Renal pelvis (tissue), 12 donors: ENCODE measurements at places on chromosomes 3 and 15.
A peak's percentile ranks its signal among the peaks of the same experiment; 100 is the strongest.

GRCh38 chr15:78197632-78198031, 36.7 kb downstream of the ACSBG1 start:
- no peak for DNase-seq

- DNase-seq = peak; percentile 52
Measured at GRCh38 chr15:38563723-38564519, 693 bp downstream of the RASGRP1 start.

DNA sequence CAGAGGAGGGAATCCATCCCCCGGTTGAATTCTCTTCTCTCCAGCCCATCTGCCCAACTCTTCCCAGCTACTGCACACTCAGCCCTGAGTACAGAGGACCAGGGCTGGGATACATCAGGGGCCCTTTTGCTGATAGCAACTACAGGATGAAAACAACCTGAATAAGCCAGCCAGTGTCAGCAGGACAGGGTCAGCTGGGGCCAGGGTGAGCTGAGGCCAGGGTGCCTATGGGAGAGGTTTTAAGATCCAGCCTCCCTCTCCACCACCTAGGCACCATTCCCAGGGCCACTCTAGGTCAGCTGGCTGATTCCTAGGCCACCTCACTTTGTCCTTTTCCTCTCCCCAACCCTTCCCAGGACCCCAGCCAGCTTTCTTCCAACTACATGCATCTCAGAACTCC, 83.8 kb downstream of the MRPL46 start:
- no peak for DNase-seq

GRCh38 chr3:54760201-54760600, 167.7 kb downstream of the LRTM1 start:
- no peak for DNase-seq

DNA sequence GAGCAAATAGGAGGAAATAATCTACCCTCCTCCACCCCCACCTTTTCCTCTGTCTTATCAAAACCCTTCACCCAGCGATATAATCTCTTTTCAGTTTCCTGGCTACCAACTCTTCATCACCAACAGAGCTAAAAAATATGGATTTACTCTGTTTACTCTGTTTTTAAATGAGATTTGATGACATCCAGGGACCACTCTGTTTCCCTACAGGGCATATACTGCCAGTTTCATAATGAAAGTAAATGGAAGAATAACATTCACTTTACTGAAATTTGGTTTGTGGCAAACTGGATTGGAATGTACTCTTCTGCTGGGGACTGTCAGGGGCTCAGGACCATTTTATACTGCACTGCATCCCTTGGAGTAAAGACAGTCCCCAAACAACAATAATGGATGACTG, 80.1 kb upstream of the PTX3 start:
- DNase-seq = no peak

DNA sequence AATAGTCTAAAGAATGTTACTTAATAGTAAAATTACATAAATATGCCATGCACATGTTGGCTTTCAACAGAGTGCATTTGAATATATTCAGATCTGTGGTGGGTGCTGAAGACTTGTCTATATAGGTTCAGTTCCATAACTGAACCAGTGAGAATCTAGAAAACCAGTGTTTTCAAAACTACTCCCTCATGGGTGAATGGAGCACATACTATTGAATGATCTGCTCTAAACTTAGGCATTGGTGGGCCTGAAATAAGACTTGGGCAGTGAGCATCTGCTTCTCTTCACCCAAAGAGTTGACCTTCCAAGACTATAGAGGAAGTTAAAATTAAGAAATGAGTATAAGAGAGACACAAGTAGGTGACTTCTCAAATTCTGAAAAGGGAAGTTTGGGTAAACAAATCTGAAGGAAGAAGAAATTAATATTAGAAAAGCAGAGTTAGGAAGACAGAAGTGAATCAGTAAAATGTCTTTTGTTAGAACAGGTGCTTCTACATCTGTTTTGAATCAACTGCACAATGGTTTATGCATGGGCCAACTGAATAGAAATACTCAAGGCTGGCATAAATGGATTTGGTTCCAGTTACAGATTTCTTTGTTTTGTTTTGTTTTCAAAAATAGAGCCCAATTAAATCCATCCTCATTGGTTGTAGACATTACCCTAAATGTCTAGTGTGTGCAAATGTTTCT, 19.3 kb downstream of the ALCAM start:
- DNase-seq = no peak

- DNase-seq = no peak
Measured at GRCh38 chr3:116140100-116140689, 305.1 kb downstream of the LSAMP start.

DNA sequence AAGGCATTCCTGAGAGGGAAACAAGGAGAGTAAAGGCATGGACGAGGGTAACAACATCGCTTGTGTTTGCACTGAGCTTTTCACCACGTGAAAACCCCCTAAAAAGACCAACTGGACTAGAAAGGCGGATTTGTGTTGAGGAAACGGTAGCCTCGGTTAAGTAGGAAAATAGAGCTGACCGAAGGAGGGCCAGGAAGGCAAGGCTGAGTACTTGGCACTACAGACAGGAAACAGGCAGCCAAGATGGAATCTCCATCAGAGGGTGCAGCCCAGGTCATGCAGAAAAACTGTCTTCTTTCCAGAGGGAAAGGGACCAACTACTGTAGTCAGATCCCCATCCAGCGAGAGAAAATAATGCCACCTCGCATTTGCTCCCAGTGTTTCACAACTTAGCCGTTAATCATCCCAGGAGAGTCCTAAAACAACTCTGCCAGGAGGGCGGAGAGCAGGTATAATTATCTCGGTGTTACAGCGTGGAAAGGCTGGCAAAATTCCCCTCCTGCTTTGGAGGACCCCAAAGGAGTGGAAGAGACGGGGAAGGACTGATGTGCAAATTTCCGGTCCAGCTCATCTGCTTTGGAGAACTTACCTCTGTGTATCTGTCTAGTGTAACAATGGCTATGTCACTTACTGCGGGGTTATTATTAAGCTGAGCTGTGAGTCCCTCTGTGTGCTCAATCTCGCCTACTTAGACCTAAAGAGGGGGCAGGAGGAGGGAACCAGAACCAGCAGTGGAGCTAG, 77.2 kb downstream of the MYO1E start:
- no peak for DNase-seq

- DNase-seq = no peak
Measured at GRCh38 chr3:10226293-10226692, 22.0 kb upstream of the TATDN2 start.

DNA sequence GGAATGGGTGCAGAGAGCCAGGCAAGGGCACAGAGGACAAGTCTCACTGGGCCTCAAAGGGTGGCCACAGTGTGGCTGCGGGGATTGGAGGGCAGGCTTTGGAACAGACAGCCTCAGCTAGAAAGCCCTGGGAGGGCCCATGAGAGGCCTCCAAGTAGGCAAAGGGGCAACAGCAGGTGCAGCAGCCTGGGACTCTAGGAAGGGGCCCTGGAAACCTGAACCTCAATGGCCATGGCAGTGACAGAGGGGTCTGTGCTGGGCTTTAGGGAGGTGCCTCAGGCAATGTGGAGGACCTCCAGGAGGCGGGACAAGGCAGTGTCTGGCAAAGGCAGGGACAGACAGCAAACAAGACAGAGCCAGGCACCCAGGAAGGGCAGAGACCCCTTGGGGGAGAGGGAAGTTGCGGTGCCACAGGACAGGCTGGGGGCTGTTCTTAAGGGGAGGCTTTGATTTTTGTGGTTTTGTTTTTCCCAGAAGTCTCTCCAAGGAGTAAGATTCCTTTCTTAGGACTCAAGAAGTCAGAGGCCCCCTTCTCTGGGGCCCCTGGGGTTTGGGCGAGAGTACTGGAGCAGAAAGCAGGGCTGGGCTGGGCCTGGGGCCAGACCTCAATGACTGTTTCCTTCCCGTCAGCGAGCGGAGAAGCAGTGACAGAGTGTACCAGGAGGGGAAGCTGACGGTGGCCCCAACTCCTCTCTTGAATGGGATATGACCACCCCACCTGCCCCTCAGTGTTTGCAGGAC, 9.7 kb downstream of the STOML1 start:
- peak; percentile 73 for DNase-seq

DNA sequence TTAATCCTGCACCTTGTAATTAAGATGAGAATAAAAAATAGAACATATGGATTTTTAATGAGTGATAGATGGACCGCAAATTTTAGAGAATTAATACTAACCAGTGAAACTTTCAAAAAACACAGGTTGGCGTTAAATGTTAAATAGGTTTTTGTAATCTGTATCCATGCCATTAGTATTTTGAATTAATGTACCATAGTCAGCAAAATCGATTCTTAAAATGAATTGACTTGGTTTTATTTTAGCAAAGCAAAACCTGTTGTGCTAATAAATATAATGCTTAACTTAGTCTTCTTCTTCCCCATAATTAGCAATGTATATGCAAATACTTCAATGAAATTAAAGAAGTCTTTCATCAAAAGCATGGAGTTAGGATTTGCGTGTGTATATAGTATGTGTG, 63.1 kb downstream of the EPHA6 start:
- no peak for DNase-seq

DNA sequence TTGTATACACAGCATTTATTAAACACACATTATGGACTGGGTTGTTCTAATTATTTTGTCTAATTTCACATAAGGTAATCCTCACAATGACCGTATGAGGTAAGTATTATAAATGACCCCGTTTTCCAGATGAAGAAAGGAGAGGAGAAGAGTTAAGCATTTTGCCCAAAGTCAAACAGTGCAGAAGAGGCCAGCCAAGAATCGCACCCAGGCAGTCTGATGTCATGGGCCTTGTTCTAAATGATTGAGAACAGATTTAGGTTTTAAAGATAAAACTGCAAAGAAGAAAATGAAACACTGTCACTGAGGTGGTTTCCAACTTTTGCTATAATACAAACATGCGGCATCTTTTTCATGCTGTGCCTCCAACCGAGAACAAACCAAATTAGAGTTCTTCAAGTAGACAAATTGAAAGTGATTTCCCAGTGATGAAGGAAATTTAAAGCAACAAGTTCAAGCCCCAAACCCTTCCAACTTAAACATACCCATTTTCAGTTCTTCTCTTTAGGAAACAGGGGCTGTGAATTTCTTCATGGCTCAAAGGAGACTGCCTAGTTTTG, 155.3 kb downstream of the THRB start:
- no peak for DNase-seq

- no peak for DNase-seq
Measured at GRCh38 chr3:184765730-184766074, 46.3 kb upstream of the VPS8 start.

GRCh38 chr3:39294446-39295183, 14.8 kb upstream of the CX3CR1 start:
- no peak for DNase-seq

- DNase-seq = no peak
Measured at GRCh38 chr3:45817831-45818522, 21.6 kb upstream of the SLC6A20 start.

- no peak for DNase-seq
Measured at GRCh38 chr15:98658831-98659699, 10.7 kb downstream of the IGF1R start.

DNA sequence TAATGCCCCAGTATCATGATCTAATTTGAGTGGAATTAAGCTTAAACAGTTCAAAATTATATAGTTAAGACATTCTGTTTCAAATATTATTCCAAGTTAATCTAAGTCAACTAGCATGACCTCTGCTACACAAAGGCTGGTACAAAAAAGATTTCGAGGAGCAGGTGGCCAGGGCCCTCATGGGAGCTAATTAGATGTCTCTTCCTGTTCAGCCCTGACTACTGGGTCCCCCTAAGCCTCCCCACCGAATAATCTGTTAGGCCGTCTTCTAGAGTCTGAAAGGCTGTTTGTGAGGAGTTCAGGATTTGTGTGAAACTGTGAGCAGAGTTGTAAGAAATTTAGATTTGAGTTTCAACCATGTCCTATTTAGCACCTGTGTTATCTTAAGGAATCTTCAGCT, 75.4 kb downstream of the PPM1L start:
- no peak for DNase-seq

GRCh38 chr3:62057339-62058047, 315.9 kb downstream of the FEZF2 start:
- no peak for DNase-seq

DNA sequence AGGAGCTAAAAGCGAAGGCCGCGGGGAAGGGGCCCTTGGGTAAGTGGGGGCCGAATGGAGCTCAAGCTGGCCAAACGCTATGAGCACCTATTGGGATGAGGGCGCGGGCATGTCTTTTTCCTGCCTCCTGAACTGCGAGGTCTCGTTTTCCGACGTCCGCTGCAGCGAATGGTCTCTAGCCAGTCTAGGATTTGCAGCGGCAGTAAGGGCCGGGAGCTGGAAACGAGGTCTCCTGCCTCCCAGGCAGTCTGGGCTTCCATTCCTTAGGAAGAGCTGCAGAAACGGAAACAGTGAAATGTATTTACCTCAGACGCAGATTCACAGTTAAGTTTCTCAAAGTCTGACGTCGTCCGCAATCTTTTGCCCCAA, 517 bp downstream of the TMA7 start:
- no peak for DNase-seq

GRCh38 chr15:77069521-77070121, 1.3 kb downstream of the TSPAN3 start:
- no peak for DNase-seq

GRCh38 chr3:159922861-159923312, 65.7 kb upstream of the IL12A start:
- no peak for DNase-seq

DNA sequence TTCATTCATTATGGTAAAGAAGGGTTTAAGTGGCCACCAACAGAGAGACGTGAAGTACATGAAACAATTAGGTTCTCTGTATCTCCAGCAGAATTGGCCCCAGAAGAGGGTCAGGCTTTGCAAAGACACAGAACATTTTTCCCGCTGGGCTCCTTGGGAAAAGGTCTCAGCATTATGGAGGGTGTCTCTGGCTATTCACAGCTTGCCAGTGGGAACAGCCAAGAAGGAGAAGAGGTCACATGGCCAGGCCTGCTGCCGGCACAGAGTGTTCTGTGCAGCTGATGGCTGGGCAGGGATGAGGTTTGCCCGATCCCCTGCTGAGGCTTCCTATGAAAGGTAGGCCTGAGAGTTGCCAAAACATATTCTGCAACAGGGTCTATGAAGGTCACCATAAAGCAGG, 77.8 kb upstream of the LPP start:
- no peak for DNase-seq

DNA sequence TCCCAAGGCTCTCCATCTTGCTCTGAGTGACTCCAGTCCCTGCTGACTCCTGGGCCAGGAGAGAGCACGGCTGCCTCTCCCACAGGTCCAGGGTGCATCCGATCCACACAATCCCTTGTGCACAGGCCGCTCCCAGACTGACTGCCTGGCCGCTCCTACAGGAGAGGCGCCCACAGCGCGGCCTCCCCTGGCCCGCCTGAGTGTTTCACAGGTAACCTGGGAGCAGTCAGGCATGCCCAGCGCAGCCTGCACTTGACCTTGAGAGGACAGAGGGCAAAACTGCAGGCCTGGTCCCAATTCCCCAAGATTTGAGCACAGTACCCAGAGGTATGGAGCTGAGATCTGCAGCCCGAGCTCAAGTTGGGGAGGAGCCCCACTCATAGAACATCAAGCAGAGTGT, 490.2 kb downstream of the CNTN6 start:
- no peak for DNase-seq

- no peak for DNase-seq
Measured at GRCh38 chr3:52242039-52242438, 3.1 kb upstream of the TWF2 start.

GRCh38 chr15:99631255-99631654, 65.5 kb downstream of the MEF2A start:
- DNase-seq = no peak

GRCh38 chr3:107239703-107240102, 137.5 kb upstream of the CCDC54 start:
- DNase-seq = no peak
